ENCODE measurements at places on chromosomes 13 and 19. TPM values are rescaled to one million over a fixed set of nuclear protein-coding genes. Genes with fewer than 3 reads are reported as not detected.

The C5AR2 gene
- total RNA-seq = under 0.01 TPM

The GPR180 gene
- 4.9 TPM for total RNA-seq

The ZIK1 gene
- 8.1 TPM for total RNA-seq

The WTIP gene
- 28.7 TPM for total RNA-seq

The URAD gene
- not detected for total RNA-seq

The PROSER1 gene
- 9.1 TPM for total RNA-seq

The THSD8 gene
- not detected for total RNA-seq

The KIR2DL4 gene
- total RNA-seq = not detected

The PCP2 gene
- 0.82 TPM for total RNA-seq

The EXOC3L2 gene
- total RNA-seq = 1.0 TPM

The ANGPTL8 gene
- total RNA-seq = not detected

The PSG7 gene
- not detected for total RNA-seq

The HAUS5 gene
- total RNA-seq = 7.6 TPM

The EDNRB gene
- 2.6 TPM for total RNA-seq

The BRME1 gene
- total RNA-seq = 0.09 TPM

The ZNF234 gene
- 4.0 TPM for total RNA-seq

The RNF113B gene
- not detected for total RNA-seq

The XRCC1 gene
- total RNA-seq = 17.9 TPM

The PRODH2 gene
- total RNA-seq = not detected

The PSG2 gene
- total RNA-seq = not detected

The GFY gene
- total RNA-seq = not detected

The APOC4 gene
- total RNA-seq = not detected

The PDE4C gene
- 6.2 TPM for total RNA-seq

The SLC15A1 gene
- total RNA-seq = not detected

The LRRC25 gene
- total RNA-seq = 0.12 TPM

The RXFP2 gene
- total RNA-seq = not detected

The OR7D2 gene
- total RNA-seq = not detected

The ZNF534 gene
- total RNA-seq = 0.60 TPM

The CDX2 gene
- not detected for total RNA-seq

The CYP4F2 gene
- not detected for total RNA-seq

The GAPDHS gene
- total RNA-seq = not detected

The ZNF136 gene
- 4.6 TPM for total RNA-seq

The PDX1 gene
- not detected for total RNA-seq

The B3GLCT gene
- total RNA-seq = 7.0 TPM

The CLEC4M gene
- not detected for total RNA-seq

The TEX101 gene
- total RNA-seq = not detected

The SLC25A41 gene
- total RNA-seq = not detected

The DCT gene
- total RNA-seq = 0.26 TPM

The IGFL1 gene
- total RNA-seq = not detected

The RAB20 gene
- 6.6 TPM for total RNA-seq

The ZNF792 gene
- 2.2 TPM for total RNA-seq

The SYCN gene
- total RNA-seq = not detected

The TMEM238 gene
- total RNA-seq = 0.23 TPM

The IL17D gene
- total RNA-seq = 16.8 TPM

The IRGC gene
- not detected for total RNA-seq

The LGALS7 gene
- total RNA-seq = not detected
